ENCODE measurements at places on chromosomes 5 and 9.

DNA sequence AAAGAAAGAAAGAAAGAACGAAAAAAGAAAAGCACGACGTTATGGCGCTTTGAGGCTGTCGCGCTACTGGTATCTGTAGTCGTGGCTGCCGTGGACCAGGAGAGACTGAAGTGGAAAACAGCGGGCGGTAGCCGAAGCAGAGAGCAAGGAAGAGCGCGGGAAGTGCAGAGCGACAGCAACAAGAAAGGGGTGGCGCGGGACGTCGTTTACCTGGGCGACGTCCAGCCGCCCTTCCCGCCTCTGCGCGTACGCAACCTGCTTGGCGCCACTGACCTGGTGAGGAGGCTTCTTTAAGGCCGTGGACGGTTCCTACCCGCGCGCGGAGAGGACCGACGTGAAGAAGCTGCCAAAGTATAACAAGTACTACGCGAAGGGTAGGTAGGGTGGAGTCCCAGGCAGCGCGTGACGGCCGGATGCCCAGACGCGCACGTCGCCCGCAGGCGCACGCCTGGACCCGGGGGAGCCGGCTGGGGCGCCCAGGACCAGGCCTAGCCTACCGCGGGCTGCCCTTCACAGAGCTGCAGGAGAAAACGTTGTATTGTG, 15.4 kb downstream of the CCL28 start:
- DNase-seq, result no peak

DNA sequence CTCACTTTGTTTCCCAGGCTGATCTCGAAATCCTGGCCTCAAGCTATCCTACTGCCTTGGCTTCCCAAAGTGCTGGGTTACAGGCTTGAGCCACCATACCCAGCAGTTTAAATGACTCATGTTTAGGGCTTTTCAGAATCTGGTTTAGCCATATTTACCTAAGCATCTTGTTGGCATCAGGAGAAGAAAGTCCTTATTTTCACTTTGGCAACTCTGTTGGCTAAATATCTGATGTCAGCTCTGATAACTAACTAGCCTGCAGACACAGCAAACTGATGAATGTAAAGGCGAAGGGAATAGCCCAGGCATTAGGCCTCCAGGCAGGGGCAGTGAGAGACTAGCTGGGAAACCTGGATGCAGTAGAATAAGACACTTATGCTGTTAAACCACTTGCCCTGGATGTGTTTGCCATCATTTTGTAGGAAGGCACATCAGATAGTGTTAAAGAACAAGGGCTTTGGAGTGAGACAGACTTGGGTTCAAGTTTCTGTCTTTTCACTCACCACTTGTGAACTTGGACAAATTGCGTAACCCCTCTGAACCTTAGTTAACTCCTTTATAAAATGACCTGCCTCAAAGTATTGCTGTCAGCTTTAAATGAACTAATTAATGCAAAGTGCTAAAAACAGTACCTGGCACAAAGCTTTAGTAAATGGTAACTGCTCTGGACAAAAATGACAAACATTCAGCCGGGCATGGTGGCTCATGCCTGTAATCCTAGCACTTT, 34.7 kb upstream of the GARNL3 start:
- DNase-seq, result no peak

DNA sequence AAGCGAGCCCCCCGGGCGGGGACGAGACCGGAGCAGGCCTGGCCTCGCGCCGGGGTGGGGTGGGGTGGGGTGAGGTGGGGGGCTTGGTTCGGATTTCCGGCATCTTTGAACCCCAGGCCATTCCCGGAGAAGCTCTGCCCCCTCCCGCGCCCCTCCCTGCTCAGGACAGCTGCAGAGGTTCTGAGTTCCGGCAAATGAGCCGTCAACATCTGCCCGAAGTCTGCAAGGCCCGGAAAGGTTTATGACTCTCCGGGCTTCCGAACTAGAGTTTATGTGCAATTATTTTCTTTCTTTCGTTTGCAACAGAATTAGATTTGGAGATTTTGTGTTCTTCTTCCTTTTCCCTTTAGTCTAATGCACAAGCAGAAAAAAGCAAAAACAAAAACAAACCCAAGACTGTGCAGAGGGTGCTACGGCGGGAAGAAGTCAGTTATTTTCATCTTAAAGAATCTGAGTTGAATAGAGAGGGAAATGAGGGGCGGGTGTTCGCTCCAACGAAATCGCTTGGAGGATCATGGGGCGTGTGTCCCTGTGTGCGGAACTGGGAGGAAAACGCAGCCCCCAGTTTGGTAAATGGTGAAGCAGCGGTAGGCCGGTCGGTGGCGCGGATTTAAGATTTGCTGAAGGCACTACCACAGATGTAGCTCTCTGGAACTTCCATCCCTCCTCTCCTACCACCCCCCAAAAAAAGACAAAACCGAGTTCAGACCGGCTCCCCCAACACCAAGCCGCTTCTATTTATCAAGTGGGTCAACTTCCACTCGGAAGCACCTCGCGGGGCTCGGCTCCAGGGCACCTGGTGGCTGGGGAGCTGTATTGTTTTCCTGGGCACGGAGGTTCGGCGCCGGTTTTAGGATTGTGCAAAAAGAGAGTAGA, 4.8 kb downstream of the LHX2 start:
- DNase-seq, result no peak

- DNase-seq, result no peak
Observed at GRCh38 chr5:173531863-173532262, 84.6 kb downstream of the BOD1 start.

DNA sequence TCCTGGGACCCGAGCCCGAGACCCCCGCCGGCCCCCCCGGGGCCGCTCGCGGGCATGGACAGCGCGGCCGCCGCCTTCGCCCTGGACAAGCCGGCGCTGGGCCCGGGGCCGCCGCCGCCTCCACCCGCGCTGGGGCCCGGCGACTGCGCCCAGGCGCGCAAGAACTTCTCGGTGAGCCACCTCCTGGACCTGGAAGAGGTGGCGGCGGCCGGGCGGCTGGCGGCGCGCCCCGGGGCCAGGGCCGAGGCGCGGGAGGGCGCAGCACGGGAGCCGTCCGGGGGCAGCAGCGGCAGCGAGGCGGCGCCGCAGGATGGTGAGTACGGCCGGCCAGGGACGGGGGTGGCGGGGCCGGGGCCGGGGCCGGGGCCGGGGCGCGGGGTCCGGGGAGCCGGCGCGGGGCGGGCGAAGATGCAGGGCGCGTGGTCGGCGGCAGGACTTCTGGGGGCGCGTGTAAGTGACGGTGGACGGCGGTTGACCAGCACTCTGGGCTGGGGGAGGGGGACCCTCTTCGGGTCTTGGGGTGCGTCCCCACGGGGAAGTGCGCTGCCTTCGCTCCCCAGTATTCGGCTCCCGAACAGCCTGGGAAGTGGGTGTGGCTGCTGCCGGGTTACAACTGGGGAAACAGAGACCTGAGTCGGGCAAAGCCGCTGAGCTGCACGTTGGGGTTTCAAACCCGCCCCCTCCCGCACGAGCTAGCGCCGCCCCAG, 520 bp downstream of the PRRX2 start:
- DNase-seq, result no peak

GRCh38 chr9:81822967-81823366, 105.3 kb upstream of the SPATA31D4 start:
- DNase-seq, result no peak

DNA sequence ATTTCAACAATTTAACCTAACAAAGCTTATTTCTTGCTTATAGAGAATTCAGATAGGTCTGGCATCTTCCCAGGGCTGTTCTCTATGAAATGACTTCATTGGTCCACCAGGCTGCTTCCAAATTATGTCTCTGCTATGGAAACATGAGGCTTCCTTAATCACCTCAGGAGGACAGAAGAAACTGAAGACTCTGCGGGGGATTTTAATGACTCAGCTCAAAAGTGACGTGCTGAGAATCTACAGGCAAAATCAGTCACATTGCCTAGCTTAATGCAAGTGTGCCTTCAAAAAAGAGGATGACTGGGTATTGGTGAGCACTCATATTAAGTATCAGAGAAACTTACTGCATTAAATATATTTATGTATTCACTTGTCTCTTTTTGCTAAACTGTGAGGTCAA, 315.5 kb upstream of the RGMB start:
- DNase-seq, result no peak

GRCh38 chr5:36881807-36882206, 5.2 kb downstream of the NIPBL start:
- no peak for DNase-seq

- DNase-seq, result no peak
Observed at GRCh38 chr5:62780230-62780629, 201.6 kb downstream of the LRRC70 start.

GRCh38 chr9:92942688-92943616, 4.4 kb upstream of the FGD3 start:
- no peak for DNase-seq

GRCh38 chr9:103669296-103669695, 424.8 kb upstream of the SMC2 start:
- no peak for DNase-seq

GRCh38 chr5:116032094-116032517, at the start of gene ARL14EPL:
TSS of gene ARL14EPL (plus strand) at chr5:116032472. CDS start at chr5:116051466, 18,994 bp downstream.
- DNase-seq, result no peak

DNA sequence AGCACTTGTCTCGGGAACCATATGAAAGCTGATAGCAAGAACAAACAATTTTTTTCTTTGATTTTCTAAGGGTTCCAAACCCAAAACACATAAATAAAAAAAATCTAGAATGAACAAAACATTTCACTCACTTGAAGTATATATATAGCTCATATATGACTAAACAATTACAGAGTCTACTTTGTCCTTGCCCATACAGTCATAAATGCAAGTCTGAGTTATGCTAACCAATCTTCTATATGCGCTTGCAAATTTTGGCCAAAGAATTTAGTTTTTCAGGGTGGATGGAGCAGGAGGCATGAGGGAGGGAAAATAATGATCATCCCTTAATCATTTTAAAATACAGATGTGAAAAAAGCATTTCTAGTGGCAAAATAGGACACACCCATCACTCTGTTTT, 370.1 kb downstream of the BNC2 start:
- no peak for DNase-seq

DNA sequence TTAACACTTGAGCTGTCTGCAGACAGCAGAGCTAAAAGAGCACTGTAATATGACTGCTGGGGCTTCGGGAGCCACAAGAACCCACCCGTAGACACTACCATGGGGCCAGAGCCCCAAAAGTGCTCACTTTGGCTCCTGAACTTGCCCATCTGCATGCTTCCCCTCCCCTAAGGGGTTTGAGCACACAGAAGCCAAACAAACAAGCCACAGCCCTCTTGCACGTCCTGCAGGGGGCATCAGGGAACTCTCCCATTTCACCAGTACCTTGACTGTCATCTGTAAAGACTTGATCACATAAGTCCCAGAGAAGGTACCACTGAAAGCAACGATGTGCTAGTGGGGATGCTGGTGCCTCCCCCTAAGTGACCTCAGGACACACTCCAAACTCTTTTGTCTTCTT, 681.8 kb downstream of the SEMA5A start:
- DNase-seq, result no peak

DNA sequence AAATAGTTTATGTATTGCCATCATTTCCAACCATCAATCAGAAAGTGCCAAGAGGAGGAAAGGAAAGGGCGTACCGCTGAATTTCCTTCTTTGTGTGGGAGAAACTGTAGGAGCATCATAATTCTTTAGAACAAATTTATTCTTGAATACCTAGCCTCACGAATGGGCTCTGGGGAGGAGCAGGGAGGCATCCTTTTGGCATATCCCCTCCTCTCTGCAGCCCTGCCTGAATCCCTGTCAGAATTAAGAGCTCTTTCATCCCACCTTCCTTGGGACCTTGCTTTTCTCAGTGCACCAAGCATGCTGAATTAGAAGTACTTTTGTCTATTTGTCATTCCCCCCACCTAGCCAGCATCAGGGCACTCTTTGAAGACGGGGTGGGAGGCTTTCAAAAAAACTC, 189.4 kb downstream of the MAPKAP1 start:
- no peak for DNase-seq

DNA sequence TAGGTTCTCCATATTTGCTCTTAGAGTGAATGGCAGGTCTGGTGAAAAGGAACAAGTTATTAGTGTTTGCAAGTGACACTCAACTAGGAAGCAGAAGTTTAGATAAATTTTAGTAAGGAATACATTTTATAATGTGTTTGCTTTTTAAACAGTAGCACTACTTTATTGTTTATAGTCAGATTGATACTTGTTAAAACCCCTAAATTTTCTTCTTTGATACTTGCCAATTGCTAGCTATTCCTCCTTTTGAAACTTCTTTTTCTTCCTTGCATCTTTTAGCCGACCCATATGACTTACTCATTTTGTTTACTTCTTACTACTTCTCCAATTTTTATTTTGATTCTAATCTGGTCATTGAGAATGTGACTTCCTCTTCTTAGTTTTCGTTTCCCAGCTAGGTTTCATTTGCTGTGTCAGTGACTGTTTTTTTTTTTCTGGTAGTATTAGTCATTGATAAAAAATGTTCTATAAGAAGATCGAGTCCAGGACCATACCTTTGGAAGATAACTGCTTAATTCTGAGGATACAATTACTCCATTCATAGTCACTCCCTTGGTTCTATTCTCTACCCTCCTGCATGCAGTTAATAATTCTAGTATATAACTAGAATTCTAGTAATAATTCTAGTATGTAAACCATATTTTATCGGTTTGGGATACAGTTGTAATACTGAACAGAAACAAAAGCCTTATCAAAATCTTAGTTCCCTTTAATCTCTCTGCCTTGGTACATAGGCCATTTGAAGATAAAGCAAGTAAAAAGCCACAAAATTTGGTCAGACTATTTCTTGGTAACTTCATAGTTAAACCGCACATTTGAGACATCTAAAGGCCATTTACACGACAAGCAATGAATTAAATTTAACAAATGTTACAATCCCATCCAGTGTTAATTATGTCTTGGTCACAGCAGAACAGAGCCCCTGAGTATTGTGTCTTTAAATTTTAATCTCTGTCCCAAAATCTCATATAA, 2.8 kb upstream of the RICTOR start:
- DNase-seq, result no peak

GRCh38 chr5:118611332-118611945, 376.9 kb downstream of the DTWD2 start:
- no peak for DNase-seq

DNA sequence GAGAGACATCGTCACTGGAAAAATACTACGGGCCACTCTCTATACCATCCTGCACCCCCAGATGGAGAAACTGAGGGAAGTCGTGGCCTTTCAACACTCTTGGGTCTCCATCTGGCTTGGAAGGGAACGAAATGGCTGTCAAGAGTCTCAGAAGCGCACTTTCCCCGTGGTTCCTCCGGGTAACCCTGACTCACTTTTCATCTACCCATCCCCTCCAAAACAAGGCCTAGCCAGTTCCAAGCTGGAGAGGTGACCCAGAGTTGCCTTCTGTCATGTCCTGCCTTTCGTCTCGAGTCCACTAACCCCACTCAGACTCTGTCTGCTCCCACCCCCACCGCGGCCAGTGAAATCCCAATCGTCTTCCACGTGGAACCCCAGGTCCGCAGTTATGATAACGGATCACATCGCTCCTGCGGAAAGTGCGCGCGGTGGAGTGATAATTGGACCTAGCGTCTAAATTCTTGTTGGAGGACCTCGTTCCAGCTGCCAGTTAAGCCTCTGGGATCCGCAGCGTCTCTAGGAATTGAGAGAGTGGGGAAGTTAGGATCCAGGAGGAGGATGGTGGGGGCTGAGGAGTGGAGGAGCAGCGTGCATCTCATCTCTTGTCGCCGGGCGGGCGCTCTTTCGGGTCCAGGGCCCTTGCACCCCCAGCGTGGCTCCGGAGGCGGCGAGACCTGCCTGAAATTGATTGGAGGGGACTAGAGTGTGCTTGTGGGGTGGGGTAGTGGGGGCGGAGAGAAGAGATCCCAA, 4.6 kb downstream of the CDKN2A start:
- DNase-seq, result no peak

- no peak for DNase-seq
Observed at GRCh38 chr5:108003178-108003577, 332.4 kb upstream of the EFNA5 start.

GRCh38 chr9:95574866-95575553, 58.2 kb upstream of the PTCH1 start:
- DNase-seq, result no peak

GRCh38 chr5:154714266-154714986, 40.8 kb upstream of the LARP1 start:
- no peak for DNase-seq

- no peak for DNase-seq
Observed at GRCh38 chr5:154461531-154461930, 15.7 kb downstream of the SAP30L start.
